ENCODE measurements at places on chromosomes 5 and 9.

DNA sequence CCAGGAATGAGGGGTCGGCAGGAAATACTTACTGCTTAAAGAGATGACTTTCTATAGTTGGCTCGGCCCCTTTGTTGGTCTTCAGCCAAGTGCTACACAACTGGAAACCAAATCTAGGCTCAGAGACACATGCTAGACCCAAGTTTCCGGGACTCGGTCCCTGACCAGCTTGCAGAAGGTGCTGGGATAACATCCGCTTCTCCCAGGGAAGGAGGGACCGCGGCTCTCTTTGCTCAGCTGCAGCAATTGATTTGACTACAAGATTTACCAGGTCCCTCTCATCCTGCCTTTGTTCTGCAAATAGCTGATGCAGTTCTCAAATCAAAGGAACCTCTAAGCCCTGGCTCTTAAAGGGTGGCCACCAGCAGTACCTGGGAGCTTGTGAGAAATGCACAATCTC is 314.7 kb downstream of the MLLT3 start:
- no peak for DNase-seq

DNA sequence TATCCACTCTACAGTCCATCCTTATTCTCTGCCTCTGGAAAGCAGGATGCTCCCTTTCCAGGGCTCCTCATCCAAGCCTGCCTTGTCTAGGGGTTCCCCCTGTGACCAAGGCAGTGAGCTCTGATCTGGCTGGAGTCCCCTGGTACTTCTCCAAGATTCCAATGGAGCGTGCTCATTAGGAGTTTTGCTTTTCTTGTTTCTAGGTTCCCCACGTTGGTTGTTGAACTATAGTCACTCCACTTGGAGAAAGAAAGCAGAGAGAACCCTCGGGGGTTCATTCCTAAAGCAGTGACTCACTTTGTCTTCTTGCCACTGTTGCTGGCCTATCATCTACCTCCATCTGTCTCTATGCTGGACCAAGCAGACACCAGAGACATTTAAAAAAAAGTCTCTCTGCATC is 192.6 kb downstream of the TLE4 start:
- no peak for DNase-seq

- no peak for DNase-seq
These were observed 70.9 kb downstream of the EGFLAM start for GRCh38 chr5:38329132-38329715.

GRCh38 chr9:18382243-18382642 is 91.7 kb upstream of the ADAMTSL1 start:
- DNase-seq: no peak

- peak; percentile 74 for DNase-seq
These were observed 14.2 kb upstream of the CXXC5 start for GRCh38 chr5:139634028-139634325.

DNA sequence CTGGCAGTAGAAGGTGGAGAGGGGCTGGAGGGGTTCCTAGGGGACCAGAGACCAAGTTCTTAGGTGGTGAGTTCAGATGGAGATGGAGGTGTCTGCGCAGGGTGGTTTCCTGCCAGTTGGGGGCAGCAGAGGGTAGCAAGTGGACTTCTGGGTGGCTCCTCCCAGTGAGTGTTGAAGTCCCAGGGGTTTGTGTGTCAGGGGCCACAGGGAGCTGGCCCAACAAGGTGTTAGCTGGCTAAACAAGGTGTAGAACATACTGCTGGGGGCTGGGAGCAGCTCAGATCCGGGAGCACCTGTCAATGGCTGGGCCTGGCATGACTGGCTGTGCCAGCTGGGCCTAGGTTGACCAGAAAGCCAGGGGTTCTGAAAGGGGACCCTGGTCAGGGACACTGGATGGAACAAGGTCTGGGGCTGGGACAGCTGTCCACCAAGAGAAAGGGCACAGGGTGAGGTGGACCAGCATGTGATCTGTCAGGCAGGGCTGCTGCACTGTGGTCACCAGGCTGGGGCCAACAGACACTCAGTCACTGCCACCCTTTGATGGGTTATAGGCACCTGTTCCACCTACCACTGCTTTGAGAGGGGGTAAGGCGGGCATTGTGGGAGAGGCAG is 35.6 kb downstream of the DAB2IP start:
- peak; percentile 88 for DNase-seq

GRCh38 chr9:99978221-99978620 is 71.8 kb downstream of the STX17 start:
- no peak for DNase-seq

DNA sequence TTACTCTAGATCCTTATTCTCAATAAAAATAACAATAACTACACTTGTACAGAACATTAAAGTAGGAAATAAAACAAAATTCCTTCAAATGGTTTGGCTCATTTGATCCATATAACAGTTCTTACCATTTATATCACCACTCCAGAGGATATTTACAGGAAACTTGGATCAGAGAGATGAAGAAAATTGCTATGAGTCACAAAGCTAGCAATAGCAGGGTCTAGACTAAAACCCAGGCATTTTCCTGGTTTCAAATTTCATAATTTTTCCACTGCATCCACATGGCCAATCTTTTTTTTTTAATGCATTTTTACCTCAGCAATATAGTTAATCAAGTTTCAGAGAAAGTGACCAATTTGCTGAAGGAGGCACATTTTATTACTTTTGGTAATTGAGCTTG is 299.2 kb downstream of the ELAVL2 start:
- no peak for DNase-seq

DNA sequence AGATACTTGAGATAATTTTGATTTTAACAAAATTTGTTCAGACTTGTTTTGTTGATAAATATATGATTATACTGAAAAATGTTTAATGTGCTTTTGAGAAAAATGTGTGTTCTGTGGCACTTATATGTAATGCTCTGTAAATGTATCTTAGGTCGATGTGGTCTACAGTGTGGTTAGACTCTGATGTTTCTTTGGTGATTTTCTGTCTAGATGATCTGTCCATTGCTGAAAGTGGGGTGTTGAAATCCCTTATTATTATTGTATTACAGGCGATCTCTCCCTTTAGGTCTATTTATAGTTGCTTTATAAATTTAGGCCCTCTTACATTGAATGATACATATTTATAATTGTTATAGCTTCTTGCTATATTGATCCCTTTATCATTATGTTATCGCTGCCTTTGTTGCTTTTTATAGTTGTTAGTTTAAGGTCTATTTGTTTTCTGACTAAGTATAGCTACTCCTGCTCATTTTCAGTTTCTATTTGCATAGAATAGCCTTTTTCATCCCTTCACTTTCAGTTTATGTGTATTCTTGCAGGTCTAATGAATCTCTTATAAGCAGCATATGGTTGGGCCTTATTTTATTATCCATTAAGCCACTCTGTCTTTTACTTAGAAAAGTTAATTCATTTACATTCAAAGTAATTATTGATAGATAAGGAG is 124.3 kb downstream of the MRPS30 start:
- no peak for DNase-seq

DNA sequence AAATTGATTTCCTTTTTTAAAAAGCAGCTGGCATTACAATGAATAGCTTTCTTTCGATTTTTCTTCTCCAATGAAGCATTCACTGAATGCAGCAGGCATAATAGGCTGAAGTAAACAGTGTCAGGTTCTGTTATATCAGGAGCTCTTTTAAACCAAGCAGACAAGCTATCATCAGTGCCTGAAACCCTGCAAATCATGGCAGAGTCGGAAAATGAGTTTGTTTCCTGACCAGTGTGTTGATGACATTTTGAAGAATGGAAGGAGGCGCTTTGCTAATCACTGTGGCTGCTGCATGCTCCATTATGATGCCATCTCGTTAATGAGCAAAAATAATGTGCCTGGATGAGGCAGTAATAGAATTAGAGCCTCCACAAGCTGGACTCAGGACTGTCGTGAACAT is 284.5 kb downstream of the ZNF608 start:
- DNase-seq: no peak

- DNase-seq: no peak
These were observed 204.2 kb downstream of the SGCD start for GRCh38 chr5:156531199-156531598.

DNA sequence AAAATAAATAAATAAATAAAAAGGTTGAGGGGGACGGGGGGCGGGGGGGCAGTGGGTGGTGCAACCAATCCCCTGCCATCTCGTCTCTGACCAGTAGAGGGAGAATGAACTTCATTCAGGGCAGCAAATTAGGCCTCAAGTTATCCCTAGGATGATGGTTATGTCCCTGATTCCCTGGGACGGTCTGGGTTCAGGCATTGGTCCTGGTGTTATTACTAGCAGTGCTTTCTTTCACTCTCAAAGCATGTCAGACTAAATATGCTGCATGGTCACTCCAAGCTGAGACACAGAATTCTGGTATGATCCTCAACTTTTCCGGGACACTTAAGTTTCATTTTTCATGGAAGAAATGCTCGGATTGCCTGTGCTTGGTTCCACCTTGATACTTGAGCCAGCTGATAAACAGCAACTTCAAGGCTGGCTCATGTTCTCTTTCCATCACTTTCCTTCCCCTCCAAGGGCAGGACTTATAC is 59.4 kb downstream of the DAP start:
- DNase-seq: no peak

GRCh38 chr5:157618191-157618765 is 34.0 kb downstream of the SOX30 start:
- no peak for DNase-seq

DNA sequence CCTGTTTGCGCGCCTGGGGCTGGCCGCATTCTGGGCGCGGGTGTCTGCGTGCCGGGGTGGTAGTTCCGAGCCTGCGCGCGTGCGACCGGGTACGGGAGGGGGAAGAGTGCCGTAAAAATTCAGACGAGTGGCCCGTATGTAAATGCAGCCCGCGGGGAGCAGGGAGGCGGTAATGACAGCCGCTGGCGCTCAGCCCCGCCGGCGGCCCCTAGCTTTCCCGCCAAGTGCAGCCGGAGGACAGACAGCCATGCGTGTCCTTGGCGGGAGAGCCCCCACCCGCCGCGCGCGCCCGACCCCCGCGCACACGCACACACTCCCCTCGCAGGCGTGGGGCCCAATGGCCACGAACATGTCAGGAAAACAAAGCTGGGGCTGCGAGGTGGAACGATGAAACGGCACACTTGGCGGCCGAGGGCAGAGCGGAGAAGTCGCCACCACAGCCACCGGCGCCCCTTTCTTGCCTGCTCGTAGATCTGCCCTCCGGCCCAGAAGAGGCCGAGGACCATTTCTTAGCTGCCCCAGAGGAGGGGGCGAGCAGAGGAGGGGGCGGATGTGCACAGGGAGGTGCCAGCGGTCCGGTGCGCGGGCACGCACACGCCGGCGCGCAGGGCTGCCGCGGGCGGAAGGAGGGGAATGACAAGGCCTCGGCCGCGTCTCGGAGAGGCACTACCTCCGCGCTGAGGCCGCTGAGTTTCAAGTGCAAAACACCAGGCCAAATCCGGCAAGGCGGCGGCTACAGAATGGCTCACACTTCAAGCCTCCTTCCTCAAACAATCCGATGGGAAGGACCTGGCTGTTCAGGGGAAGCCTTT is 208.4 kb downstream of the MEF2C start:
- peak; percentile 84 for DNase-seq

DNA sequence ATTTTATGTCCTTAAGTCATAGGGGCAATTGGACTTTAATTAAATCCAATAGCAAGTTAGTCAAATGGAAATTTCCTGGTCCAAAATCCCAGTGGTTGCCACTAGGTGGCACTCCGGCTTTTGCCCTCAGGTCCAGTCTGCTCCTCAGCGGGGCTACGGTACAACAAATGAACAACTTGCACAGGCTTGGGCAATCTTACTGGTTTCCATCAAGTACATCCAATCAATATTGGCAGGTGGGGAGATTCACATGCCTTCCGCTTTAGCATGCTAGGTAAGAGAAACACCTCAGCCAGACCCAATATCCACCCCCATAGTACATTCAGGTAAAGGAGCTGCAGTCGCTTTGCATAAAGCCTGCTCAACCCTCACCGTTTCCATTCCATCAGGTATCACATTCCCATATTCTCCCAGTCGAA is 6.3 kb upstream of the MXD3 start:
- peak; percentile 88 for DNase-seq

- DNase-seq: no peak
These were observed 38.0 kb downstream of the ZNF622 start for GRCh38 chr5:16427587-16427986.

DNA sequence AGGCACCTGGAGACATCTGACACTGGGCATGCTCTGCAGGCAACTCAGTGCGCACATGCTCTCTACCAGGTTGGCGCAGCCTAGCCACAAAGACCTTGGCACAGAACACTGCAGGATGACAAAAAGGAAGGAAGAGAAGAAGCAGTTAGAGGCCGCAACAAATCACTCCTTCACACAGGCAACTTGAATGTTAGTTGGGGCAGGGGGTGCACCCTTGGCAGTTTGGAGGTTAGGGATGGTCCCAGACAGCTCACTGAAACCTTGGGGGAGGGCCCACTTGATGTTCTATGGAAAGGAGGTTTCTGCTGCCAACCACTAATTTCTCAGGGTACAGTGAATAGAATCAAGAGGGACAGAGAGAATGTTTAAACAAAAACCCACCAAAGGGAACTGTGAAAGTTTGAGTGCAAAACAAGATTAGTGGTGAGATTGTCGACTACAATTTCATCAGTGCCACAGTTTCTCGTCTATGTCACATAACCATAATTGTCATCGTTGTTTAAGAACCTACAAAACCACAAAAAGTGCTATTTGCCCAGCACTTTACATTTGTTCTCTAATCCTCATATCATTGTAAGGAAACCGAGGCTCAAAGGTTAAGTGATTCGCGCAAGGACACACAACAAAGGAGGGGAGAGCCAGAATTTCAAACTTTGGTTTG is 48.7 kb downstream of the FBXW11 start:
- no peak for DNase-seq

- no peak for DNase-seq
These were observed 148.8 kb upstream of the ADAMTSL1 start for GRCh38 chr9:18324928-18325745.

GRCh38 chr5:158127536-158127935 is 268.6 kb upstream of the CLINT1 start:
- no peak for DNase-seq

All from spleen (tissue), 13 donors.